ENCODE measurements at places on chromosomes 7 and 10.

DNA sequence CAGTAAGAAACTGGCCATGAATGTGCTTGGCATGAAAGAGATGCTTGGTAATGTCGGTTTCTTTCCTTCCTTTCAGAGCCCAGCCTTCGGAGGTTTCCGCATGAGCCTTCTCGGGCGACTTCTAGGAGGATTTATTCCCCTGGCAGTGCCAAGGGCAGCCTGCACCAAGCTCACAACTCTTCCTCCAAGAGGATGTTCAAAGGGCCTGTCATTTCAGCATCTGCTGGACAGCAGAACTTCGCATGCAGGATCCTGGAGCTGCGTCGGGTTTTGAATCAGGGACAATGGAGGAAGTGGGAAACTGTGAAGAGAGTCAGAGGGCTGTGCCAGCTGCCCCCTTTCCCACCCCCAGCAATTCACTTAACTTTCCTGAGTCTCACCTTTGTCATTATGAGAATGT, 21.3 kb downstream of the GOLGA7B start:
- no peak for DNase-seq

DNA sequence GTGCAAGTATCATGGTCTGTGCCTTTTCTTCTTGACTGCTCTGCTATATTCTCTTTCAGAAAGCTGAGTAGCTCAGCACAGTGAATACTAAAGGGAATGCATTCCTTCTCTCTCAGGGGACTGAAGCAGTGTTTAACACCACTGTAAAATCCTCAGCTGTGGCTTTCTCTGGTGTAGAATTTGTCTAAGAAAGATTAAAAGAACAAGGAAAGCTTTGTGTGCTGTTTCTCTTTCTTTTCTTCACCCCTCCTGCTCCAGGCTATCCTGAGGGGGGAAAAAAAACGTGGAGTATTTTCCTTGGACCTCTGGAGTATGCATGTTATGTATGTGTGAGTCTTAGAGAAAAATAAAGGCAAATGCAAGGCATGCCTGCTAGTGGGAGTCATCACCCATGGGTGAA, 383.9 kb downstream of the AUTS2 start:
- DNase-seq, result no peak

- no peak for DNase-seq
Measured at GRCh38 chr7:962401-963081, 8.1 kb upstream of the ADAP1 start.

DNA sequence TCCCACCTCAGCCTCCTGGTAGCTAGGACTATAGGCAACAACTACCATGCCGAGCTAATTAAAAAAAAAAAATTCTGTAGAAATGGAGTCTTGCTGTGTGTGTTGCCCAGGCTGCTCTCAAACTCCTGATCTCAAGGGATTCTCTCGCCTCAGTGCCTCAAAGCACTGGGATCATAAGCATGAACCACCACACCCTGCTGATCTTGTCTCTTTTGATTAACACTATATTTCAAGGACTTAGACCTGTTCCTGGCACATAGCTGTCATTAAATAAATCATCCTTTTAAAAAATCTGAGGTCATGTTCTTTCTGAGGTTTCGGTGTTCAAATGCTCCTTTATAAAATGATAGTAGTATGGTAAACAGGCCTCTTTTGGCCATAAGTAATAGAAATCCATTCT, 4.8 kb downstream of the PALS2 start:
- DNase-seq, result no peak

GRCh38 chr7:159139639-159140038, 5.0 kb downstream of the VIPR2 start:
- no peak for DNase-seq

GRCh38 chr10:86176850-86177536, 189.6 kb downstream of the GRID1 start:
- no peak for DNase-seq

- DNase-seq, result no peak
Measured at GRCh38 chr7:116211913-116212596, 1.7 kb downstream of the TES start.

DNA sequence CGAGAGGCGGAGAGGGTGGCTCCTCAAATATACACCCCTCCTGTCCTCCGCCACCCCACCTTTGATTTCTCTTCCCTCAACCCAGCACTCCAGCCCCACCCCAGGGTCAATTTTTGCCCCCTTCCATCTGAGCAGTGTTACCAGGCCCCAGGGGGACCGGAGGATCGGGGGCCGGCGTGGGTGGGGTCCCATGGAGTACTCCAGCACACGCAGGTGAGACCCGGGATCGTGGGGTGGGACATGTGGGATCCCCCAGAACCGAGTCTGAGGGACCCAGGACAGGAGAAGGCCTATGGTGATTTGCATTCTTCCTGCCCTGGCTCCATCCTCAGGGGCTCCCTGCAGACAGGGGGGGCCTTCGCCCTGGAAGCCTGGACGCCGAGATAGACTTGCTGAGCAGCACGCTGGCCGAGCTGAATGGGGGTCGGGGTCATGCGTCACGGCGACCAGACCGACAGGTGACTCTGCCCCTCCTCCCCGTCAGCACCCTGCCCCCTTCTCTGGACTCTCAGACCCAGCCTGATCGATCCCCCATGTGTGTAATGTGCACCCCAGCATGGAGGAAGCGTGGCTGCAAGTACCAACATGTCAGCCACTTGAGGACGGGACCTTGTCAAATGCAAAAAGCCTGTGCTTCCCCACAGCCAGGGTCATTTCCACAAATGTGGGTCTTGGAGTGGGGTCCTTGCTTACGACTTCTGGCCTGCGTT, 744 bp downstream of the TRIP6 start:
- DNase-seq, result no peak

- DNase-seq, result no peak
Measured at GRCh38 chr7:29377718-29378117, 183.1 kb downstream of the CHN2 start.

GRCh38 chr7:138316421-138317043, 143.5 kb upstream of the TRIM24 start:
- DNase-seq, result no peak

DNA sequence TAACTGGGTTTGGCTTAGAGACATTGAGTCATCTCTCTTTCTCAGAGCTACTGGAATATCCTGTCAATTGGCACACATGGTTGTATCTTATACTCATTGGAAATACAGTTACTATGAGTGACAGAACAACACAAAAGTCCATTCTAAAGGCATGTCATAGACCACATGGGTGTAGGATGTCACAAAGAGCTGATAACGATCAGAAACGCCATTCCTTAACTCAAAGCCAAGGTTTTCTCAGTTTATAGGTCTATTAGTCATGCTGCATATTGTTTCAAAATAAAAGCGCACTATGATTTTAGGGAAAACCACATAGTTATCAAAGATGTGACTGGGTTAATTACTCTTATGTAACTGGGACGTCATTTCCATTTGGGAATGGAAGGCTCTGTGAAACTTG, 147.2 kb upstream of the FAM171A1 start:
- DNase-seq, result no peak

DNA sequence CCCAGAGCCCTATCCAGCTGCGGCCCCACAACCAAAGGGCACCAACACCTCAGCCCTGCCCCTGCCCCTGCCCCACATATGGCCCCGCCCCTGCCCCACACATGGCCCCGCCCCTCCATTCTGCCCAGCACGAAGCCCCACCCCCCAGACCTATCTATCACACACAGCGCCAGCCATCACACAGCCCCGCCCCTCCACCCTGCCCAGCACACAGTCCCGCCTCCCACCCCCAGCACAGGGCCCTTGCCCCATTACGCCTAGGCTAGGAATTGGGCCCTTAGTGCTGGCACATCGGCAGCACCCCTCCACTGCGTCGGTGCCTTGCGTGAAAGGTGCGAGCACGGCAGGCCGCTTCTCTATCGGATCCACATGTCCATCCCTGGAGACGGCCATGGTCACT, 126.8 kb downstream of the MAD1L1 start:
- no peak for DNase-seq

DNA sequence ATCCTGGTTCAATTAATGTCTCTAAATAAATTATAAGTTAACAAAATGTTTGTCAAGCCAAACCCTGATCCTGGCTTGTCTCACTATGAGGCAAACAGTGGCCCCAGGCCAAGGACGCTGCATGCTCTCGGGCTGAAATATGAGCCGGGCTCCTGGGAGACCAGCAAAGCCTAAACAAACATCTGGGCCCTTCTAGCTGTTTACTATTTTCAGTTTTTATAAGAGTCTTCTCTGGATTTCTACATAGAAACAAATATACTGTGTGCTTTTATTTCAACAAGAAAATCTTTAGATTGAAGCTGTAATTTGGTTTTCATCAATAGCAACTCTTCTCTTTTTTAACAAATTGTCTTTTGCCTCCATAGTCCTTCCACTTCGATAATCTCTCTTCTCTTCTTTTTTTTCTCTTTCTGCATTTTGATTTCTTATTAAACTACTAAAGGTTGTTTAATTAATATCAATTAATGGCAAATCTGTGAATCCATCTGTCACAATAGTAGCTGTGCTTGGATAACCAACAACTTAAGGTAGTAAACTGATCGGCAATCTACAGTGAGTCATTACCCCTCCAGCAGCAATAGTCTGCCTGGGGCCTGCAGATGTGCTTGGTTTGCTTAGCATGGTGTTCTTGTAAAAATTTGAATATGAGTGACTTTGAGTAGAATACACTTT, 83.3 kb upstream of the DNAJC1 start:
- no peak for DNase-seq

- DNase-seq, result no peak
Measured at GRCh38 chr7:74280985-74281384, 8.2 kb upstream of the CLIP2 start.

DNA sequence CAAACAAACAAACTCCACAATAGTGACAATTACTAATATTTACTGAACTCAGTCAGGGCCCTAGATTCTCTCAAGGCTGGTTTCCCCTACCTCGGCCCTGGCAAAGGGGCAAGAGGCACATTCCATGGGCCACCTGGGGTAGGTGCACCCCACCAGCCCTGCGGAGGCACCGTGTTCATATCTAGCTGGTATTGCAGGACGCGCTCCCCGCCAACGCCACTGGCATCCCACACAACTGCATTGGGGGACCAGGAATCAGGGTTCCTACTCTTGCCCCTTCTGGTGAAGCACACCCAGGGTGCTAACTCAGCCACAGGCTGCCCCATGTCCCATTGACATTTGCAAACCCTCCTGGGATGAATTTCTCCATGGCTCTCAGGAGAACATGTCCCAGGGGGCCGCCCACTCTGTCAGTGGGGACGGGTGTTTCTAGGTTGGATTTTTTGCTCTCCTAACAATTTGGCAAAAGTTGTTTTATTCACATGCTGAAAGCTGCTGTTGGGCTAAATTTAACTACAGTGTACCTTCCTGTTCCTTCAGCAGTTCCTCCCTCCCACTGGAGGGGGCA, 76.7 kb downstream of the ZRANB1 start:
- no peak for DNase-seq

- no peak for DNase-seq
Measured at GRCh38 chr10:130227883-130228282, 91.7 kb downstream of the GLRX3 start.

- no peak for DNase-seq
Measured at GRCh38 chr10:29005988-29006387, 282.9 kb upstream of the LYZL1 start.

DNA sequence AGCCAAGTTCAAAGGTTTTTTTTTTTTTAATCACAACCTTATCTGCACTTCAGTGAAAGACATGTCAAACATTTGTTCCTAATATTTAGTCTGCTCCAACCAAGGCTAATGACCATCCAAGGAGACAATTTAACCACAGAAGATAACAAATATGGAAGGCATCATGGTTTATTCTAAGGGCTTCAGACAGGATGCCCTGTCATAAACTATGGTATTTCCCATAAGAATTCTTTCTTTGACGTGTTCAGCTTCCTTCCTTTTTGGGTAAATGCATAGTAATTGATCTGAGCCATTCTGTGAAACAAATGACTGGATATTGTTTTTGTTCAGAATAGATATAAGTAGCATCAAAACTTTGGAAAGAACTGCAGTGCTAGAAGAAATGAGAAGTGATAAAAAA, 326.5 kb upstream of the AOAH start:
- no peak for DNase-seq

GRCh38 chr10:1316809-1317143, 260.6 kb downstream of the WDR37 start:
- DNase-seq, result no peak

DNA sequence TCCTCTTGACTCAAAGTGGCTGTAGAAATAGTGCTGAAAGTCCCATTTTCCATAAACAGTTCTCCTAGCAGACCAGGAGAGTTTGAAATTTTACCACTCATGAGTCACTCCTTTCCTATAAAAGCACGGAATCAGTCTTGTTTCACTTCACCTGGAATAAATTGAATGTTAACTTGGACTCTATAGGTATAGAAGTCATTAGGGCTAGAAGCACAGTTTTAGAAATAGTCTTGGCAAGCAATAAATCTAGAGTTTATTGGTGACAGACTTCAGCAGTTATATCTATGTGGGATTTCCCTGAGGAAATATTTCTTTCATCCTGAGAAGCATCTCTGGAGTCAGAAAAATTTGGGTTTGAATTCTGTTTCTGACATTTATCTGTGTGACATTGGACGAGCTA, 212.4 kb downstream of the RNLS start:
- no peak for DNase-seq

DNA sequence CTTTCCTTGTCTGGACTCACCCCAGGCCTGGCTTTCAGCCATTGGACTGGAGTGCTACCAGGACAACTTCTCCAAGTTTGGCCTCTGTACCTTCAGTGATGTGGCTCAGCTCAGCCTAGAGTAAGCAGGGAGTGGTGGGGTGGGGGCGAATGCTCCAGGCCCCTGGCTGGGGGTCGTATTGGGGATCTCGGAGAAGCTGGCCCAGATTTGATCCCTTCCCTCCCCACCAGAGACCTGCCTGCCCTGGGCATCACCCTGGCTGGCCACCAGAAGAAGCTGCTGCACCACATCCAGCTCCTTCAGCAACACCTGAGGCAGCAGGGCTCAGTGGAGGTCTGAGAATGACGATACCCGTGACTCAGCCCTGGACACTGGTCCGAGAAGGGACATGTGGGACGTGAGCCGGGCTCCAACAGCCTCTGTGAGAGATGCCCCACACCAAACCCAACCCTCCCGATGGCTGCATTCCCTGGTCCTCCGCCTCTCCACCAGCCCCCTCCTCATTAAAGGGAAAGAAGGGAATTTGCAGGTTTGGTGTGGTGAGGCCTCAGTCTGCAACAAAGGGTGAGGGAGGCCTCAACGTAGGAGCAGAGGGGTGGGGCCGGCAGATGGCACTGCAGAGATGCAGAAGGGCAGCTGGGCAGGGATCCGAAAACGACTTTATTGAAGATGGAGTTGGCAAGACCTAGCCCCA, 14.8 kb downstream of the TRPV6 start:
- DNase-seq, result no peak

- no peak for DNase-seq
Measured at GRCh38 chr7:25244254-25245033, 16.2 kb upstream of the NPVF start.

DNA sequence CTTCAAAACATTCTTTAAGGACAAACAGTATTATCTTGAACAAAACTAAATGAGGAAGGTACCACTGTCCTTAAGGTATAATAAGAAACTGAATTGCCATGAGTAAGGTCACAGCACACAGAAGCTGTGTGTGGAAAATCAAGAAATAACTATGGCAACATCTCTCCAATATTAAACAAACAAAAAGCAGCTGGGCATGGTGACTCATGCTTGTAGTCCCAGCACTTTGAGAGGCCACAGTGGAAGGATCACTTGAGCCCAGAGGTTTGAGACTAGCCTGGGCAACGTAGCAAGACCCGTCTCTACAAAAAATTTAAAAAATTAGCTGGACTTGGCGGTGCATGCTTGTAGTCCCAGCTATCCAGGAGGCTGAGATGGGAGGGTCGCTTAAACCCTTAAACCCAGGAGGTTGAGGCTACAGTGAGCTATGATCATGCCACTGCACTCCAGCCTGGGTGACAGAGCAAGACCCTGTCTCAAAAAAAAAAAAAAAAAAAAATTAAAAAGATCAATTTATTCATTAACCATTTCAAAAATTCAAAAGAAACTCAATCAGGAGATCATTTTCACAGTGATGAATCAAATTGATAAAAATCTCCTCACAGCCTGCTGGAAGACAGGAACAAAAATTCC, 195.4 kb downstream of the SKIDA1 start:
- no peak for DNase-seq
